ENCODE measurements at places on chromosomes 12 and 14.

DNA sequence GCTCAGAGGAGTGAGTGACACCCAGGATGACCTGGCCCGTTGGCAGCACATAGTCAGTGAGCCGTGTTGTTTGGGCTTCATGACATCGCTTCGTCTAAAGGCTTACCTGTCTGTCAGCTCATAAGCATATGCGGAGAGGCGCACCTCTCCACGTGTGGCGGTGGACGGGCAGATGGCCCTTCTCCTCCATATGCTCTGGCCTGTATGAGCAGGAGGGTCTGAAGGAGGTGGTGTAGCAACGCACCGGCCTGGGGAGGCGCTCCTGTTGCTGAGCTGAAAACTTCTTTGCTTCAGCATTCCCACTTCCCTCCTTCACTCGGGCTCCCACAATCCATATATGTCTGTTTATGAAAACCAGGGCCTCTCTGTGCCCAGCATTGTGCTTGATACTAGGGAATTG, 186.1 kb downstream of the TSPAN9 start:
- no peak for DNase-seq

DNA sequence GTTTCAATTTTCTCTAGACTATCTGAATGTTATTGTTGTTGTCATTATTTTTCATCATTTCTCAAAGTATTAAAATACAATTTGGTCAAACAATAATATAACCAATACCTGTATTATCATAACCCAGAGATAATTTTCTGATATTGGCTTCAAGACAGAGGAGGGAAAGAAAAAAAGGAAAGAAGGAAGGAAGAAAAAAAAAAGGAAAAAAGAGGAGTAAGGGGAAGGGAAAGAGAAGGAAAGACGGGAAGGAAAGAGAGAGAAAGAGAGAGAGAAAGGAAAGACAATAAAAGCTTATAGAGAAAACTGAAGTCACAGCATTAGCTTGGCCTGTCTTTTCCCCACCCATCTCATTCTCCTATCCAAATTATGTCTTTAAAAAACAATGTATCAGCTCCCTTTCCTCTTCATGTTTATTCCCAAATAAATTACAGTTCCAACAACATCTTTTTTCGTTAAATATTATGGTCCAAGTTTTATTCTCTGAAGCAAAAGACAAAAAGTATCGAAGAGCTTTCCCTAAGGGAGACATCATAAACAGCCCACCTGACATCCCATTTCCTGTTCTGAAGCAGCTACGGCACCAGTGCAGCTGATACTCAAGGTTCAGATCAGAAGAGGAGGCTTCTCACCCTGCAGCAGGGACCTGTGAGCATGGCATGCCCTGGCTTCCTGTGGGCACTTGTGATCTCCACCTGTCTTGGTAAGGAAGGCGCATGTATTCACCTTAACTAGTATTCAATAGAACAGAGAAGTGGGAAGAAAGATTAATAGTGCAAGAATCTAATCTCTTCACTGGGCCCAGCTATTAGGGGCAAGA, 308.3 kb downstream of the DAD1 start:
- no peak for DNase-seq

DNA sequence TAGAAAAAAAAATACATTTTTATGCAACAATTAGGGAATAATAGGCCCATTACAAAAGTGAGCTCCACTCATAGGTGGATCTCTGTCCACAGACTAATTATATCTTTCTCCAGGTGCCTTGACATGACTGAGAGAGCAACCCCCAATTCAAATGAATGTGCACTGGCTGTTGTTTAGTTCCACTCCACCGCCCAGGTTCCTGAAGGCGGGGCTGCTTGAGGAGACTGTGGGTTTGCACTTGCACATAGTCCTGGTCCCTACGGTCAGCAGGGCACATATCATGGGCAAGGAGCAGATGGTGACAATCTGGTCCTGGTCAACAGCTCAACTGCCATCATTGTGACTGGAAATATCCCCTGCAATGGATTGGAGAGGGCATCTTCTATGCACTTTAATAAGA, 195.6 kb upstream of the PWP1 start:
- DNase-seq: no peak

DNA sequence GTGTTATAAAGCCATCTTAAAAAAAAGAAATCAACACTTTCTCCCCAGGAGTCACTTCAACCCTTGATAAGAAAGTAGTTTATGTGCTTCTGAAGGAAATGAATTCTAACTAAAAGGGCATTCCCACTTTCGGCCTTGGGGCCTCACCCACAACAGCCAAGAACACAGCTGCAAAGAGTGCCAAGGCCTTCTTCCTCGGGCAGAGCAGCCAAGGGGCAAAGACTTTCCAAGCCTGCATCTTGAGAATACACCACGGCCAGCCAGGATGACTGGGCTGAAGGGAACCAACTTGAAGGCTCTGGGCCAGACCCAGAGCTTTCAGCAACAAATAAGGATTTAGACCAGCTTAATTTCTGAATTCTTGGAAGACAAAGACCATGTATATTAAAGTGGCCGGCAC, 60.4 kb upstream of the FOXN3 start:
- DNase-seq: no peak

DNA sequence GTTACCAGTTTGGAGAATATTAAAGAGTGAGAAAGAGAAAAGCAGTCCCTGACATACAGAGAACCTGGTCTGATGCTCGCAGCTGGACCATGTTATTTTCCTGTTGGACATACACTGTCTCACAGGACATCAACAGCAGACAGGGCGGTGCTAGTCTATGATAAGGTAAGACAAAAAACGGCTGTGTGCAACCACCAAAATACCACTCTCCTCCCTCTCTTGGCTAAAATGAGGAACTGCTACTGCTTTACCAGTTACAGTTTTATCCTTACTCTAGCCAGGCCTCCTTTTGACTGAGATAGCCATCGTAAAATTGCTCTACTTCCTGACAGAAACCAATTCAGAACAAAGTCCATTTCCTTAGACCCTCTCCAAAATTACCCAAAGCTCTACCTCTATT, 47.0 kb upstream of the ERGIC2 start:
- DNase-seq: no peak

- no peak for DNase-seq
Observed at GRCh38 chr12:5379749-5380496, 52.0 kb upstream of the NTF3 start.

GRCh38 chr12:115973968-115974724, 303.3 kb downstream of the MED13L start:
- no peak for DNase-seq

- no peak for DNase-seq
Observed at GRCh38 chr12:99901181-99901580, 83.6 kb downstream of the ANKS1B start.

- no peak for DNase-seq
Observed at GRCh38 chr12:87150969-87151662, 878.1 kb downstream of the C12orf50 start.

DNA sequence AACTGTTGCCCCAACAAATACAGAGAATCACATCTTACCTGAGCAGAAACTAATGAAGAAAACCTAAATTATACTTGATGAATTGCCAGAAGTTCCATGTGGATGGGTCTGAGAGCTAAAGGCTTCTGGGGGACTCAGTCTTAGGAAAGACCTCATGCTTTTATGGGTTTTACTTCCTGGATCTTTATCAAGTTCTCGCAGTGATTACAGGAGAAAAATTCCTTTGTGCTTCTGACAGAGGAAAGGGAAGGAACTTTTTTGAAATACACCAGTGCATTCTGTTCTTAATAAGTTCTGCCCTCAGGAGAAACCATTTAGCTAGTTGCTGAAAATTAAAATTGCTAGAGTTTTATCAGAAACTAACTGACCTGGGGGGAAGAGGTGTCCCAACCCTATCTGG, 203.9 kb upstream of the KITLG start:
- DNase-seq: no peak

DNA sequence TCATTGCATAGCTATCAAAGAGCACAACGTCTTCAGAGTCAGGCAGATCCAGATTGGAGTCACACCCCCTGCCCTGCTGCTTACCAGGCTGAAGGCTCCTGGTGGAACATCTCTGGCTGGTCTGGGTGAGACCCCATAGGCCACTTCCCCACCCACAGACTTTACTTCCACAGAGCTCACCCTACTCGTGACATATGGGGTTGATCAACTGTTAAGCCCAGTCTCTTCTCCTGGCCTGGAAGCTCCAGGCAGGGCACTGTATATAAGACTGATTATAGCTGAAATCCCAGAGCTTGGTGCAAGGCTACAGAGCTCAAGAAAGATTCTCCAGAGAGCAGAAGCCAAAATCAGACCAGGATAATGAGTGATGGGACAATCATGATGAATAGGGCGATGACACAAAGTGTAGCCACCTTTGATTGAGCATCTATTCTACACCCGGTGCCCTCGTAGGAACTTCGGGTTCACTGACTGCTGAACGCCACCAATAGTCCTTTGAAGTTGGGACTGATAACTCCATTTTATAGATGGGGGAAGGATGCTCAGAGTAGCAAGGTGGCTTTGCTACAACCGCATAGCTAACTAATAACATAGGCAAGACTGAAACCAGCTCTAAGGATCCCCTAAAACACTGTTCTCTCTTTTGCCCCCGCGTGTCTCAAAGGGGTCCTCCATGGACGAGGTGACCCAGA, 287.8 kb downstream of the BCL11B start:
- no peak for DNase-seq

GRCh38 chr12:70467918-70468733, 102.0 kb downstream of the KCNMB4 start:
- DNase-seq: no peak

- no peak for DNase-seq
Observed at GRCh38 chr12:125267114-125267513, 201.9 kb downstream of the AACS start.

DNA sequence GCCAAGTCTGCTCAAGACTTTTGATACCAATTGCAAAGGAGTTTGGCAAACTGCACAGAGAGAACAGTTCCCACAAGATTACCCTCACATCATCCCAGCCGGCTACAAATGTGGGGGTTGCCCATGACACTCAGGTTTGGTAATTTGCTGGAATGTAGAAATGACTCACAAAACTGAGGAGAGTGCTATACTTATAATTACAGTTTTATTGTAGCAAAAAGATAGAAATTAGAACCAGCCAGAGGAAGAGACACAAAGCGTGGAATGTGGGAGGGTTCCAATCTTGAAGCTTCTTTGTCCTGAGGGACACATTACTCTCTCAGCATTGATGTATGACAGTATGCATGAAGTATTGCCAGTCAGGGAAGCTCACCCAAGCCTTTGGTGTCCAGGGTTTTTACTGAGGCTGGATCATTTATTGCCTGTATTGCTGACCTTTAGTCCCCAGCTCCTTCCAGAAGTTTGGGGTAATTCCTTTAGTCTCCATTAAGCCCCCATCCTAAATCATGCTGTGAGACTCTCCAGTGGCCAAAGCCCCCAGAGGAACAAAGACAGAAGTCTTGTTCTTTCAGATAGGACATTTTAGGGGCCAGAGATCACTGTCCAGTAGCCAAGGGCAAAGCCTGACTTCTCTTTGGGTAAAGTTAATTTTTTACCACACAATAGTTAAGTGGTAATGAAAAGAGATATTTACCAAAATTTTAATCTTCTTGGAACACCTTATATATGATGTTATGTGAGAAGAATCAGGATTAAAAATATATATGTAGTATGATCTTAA, 9.9 kb downstream of the TBK1 start:
- DNase-seq: no peak

- peak; percentile 78 for DNase-seq
Observed at GRCh38 chr12:2783936-2784600, 10.7 kb upstream of the FKBP4 start.

DNA sequence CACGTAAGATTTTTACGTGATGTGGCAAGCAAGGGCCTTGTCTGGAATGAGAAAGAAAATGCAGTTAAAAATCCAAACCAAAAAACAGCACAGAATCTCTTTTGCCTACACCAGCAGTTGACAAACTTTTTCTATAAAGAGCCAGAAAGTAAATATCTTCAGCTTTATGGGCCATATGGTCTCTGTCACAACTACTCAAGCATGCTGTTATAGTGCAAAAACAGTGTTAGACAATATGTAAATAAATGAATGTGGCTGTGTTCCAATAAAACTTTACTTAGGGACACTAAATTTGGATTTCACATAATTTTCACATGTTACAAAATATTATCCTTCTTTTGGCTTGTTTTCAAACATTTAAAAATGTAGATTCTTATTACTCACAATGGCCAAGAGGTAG, 6.2 kb upstream of the ELK3 start:
- DNase-seq: no peak

DNA sequence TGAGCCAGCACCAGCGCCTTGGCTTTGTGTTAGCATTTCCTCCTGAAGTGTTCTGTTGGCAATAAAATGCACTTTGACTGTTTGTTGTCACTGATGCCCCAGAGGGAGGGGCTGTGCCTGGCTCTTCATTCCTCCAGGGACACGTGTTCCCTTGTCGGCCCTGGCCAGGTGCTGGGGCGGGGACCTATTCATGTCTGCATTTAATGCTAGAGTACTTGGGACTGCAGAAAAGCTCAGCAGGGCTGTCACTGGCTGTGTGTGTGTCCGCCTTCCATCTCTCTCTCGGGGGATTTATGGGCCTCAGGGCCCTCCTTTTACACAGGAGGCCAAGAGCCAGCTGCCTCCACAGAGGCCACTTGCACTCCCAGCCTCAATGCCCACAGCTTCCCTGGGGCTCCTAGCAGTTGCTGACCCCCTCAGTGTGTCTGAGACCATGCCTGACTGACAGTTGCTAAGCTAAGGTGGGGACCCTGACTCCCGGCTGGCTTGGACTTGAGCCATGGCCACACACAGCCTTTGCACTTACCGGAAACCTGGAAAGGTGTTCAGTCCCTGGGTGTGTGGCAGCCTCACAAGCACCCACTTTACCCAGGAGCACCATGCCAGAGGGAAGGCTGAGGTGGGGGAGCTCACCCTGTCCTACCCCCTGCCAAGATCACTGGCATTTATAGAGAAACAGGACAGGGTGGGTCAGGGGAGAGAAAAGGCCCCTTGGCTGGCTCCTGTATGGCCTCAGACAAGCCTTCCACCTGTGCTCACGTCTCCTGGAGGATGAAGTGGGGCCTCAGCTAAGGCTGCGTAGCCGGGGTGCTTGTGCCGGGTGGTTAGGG, 27.8 kb downstream of the HIP1R start:
- DNase-seq: no peak

DNA sequence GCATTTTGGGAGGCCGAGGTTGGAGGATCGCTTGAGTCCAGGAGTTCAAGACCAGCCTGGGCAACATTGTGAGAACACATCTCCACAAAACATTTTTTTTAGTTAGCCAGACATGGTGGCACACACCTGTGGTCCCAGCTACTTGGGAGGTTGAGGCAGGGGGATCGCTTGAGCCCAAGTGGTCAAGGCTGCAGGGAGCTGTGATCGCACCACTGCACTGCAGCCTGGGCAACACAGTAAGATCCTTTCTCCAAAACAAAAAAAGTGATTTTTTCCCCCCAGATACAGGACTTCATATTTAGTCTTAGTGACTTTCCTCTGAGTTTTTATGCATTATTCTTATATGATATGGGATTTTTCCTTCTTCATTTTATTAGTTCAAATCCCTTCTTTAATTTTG, 20.2 kb downstream of the OXA1L start:
- no peak for DNase-seq

- DNase-seq: peak; percentile 83
Observed at GRCh38 chr14:20697273-20698017, 8.9 kb downstream of the ANG start.

GRCh38 chr14:36268121-36268520, 52.3 kb downstream of the MBIP start:
- no peak for DNase-seq

GRCh38 chr14:81963846-81964245, 430.2 kb upstream of the SEL1L start:
- no peak for DNase-seq

Data from activated effector memory CD4-positive, alpha-beta T cell treated with anti-CD3 and anti-CD28 coated beads, Interleukin-2, amount 50 U/mL, for 16 hours (primary cell).